ENCODE measurements at places on chromosomes 12 and 14. TPM values are rescaled to one million over a fixed set of nuclear protein-coding genes. Genes with fewer than 3 reads are reported as not detected.

GRCh38 chr12:91542067-91542466 lies 359.4 kb upstream of the DCN start:
- no peak for DNase-seq

- peak; percentile 33 for DNase-seq
Measured at GRCh38 chr12:48199774-48200221, 3.3 kb downstream of the OR10AD1 start.

DNA sequence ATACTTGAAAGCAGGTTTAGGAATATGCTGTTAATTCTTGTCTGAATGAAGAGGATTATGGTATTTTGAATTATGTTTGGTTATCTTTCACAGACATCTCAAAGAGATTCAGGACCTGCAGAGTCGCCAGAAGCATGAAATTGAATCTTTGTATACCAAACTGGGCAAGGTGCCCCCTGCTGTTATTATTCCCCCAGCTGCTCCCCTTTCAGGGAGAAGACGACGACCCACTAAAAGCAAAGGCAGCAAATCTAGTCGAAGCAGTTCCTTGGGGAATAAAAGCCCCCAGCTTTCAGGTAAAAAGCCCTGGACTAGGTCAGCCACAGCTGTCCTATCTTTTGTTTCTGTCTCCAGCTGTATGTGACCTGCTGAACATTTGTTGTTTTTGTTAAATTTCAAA lies 52.1 kb downstream of the RAD52 start:
- DNase-seq = no peak

GRCh38 chr12:127145241-127145928 lies 1121.6 kb upstream of the TMEM132C start:
- DNase-seq = no peak

ORAI1 gene
- total RNA-seq = 13.4 TPM

PAX9 gene
- total RNA-seq = not detected
